ENCODE measurements at places on chromosomes 16 and 17.
A peak's percentile ranks its signal among the peaks of the same experiment; 100 is the strongest.

DNA sequence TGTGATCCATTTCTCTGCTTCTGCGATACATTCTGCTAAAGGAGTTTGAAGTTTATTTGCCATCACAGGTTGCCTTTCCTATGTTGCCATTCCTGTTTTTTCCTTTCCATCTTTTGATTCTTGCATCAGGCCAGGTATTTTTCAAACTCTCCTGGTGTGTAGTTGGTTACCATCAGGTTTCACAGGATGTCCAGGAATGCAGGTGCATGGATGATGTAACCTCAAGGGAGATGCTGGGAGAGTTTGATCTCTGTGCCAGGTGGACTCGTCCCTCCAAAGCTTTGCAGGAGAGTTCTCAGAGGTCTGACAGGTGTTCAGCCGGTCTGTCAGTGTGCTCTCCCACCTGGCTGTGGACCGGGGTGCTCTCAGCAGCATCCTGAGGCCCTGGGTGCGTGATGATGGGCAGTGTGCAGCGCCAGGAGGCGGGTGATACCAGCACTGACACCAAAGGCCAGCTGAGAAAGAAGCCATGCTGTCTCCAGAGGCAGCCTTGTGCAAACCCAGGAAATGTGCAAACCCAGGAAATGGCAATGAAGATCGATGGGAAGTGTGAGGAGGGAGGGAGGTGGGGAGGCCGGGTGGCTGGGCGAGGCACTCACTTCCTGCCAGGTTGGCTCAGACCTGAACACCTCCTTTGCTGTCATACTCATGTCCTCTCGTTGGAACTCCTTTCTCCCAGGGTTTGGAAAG, 1.7 kb downstream of the ATP2C2 start:
- peak; percentile 36 for DNase-seq

GRCh38 chr17:79732804-79733691, 2.3 kb downstream of the ENPP7 start:
- DNase-seq: no peak

- no peak for DNase-seq
Measured at GRCh38 chr17:61454381-61455323, 2.4 kb downstream of the TBX4 start.

- DNase-seq: no peak
Measured at GRCh38 chr16:61024180-61024900, 1011.9 kb downstream of the CDH8 start.

DNA sequence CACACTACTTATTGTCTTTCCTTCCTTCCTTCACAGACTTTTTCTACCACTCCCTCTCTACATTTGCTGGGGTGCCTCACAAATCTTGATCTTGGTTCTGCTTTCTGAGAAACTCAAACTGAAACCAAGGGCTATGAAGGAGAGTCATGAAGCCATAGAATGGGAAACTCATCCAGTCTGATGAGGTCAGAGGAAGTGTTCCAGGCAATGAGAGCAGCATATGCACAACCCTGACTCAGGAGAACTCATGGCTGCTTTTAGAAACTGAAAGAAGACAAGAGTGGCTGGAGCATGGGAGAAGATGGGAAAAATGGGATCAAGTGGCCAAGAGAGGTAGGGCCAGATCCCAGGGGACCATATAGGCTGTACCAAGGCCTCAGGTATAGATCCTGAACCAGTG, 130.0 kb upstream of the TOX3 start:
- peak; percentile 6 for DNase-seq

GRCh38 chr16:49608779-49609178, 235.2 kb downstream of the C16orf78 start:
- DNase-seq: no peak

DNA sequence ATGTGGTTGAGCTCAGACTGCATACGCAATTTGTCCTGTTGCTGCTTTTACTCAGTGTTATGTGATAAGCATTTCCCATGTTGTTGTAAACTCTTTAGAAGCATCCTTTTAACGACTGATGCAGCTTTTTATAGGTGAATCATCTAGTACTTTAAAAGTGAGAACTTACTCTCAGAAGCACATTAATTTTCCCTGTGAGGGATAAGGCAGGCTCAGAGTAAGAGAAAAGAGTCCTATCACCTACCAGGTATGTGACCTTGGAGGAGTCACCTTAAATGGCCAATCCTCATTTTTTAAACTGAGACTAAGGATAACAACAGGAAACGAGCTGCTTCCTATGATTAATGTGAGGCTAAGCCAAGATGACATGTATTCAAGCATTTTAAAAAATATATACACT, 34.4 kb upstream of the GAN start:
- DNase-seq: peak; percentile 36

- peak; percentile 42 for DNase-seq
Measured at GRCh38 chr17:28174352-28175046, 132.0 kb downstream of the NLK start.

- DNase-seq: no peak
Measured at GRCh38 chr17:10761281-10761680, 31.5 kb upstream of the TMEM220 start.

- DNase-seq: peak; percentile 55
Measured at GRCh38 chr16:30786936-30787612, at the start of gene ZNF629. Gene ZNF629, minus strand, starts transcription at chr16:30787205. Its CDS starts 2,723 bp downstream, at chr16:30784482.

- no peak for DNase-seq
Measured at GRCh38 chr17:68596411-68596945, 4.7 kb downstream of the FAM20A start.

- no peak for DNase-seq
Measured at GRCh38 chr16:57709663-57710062, 15.1 kb downstream of the DRC7 start.

GRCh38 chr17:4948931-4949320, 596 bp upstream of the PFN1 start:
- peak; percentile 91 for DNase-seq

DNA sequence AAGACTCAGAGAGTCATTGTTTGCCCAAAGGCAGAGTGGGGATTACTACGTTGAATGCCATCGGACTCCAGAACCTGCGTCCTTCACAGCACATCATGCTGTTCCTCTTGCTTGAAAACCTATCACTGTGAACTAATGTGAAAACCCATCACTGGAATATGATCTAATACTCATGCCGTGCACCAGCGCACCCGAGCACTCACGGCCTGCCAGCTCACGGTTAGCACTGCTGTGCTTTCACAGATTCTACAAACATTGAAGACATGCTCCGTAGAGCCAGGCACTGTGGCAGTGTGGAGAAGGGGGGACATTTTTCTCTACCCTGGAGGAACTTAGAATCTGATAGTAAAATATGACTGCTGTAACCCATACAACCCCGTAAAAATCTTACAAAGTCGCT, 350.4 kb downstream of the C16orf95 start:
- DNase-seq: no peak

DNA sequence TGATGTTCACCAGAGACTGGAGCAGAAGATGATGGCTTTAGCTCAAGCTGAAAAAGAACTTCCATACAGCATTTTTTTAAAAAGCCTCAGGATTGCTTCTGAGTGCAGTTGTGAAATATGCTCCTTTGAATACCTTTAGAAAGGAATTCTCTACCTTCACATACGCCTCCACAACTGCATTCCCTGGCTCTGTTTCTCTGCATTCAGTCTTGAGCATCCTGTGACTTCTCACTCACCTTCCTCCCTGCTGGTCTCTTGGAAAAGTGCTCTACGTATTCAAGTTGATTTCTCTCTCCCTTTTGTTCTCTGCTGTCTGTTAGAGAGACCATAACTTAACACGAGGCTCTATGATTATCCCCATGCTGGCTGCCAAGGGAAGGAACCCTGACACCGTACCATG, 34.5 kb downstream of the HS3ST2 start:
- DNase-seq: peak; percentile 24

GRCh38 chr17:47603830-47604597, 45.7 kb upstream of the KPNB1 start:
- DNase-seq: no peak

GRCh38 chr16:69321080-69321479, 9.3 kb downstream of the PDF start:
- no peak for DNase-seq

GRCh38 chr16:23434380-23434779, 18.6 kb downstream of the COG7 start:
- peak; percentile 84 for DNase-seq

DNA sequence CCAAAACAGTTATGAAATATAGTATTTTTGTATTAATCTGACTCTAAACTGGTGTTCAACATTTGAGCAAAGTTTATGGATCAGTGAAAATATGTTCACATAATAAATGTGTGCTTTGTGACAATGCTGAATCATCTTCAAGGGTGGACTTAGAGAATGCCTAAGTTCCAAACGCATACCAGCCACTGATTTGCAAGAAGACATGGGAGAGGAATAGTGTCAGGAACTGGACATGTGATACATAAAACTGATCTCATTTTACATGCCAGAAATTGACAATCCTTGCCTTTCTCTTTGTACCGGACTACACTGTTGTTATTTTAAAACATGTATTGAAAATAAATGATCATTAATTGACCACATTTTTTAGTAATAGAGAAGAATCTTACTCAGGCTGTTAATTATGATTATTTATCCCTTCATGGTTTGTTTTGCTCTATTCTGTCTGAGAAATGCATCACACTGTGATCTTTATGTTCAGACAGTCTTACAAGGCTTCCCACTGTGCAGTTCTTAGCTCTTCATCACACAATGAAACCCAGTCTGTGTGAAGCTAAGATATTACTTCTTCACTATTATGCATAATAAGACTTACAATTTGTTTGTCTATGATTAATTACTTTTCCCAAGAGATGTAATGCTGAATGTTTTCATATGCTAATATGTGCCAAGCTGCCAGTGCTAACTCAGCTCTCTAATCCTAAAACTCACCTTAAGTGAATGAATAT, 1180.6 kb upstream of the CDH8 start:
- DNase-seq: no peak

- DNase-seq: no peak
Measured at GRCh38 chr16:16075488-16076422, 126.3 kb downstream of the ABCC1 start.

DNA sequence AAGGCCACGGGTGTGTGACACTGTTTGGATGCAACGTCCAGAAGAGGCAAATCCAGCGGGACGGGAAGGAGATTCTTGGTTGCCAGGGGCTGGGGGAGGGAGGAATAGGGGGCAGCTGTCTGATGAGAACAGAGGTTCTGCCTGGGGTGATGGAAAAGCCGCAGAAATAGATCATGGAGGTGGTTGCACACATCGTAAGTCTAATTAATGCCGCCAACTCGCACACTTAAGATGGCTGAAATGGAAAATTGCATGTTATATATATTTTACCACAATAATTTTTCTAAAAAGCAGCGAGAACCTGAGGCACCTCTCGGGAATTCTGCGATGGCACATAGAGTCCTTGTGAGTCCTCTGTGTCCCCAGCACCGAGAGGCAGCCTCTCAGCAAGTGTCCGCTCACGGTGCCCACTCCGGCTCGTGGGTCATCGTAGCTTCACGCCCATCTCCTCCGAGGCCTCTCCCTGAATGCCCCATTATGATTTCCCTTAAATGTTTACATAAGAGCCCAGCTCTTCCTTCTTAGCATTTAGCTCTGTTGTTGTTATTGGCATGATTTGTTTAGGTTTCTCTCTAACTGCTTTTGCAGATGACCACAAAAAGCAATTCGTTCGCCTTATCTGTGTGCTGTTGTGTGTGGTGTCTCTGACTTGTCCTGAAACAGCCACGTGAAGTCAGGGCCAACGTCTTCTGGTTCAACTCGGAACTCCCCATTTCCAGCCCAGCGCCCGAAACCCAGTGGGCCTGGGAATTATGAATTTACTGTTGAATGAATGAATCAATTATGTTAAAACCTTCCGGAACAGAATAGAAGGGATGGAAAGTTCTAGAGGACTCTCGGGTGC, 7.7 kb downstream of the WFDC1 start:
- DNase-seq: no peak

GRCh38 chr16:81641395-81642106, 137.5 kb upstream of the PLCG2 start:
- no peak for DNase-seq

DNA sequence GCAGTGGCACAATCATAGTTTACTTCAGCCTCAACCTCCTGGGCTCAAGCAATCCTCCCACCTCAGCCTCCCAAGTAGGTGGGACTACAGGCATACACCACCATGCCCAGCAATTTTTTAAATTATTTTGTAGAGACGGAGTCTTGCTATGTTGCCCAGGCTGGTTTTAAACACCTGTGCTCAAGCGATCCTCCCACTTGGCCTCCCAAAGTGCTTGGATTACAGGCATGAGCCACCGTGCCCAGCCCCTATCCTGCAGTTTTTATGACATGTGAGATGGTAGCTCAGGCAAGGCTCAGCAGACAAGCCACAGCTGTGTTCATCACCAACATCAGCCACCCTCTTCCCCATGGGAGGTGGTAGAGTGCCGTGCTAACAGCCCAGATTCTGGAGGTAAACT, 46.2 kb upstream of the TNRC6A start:
- DNase-seq: no peak

DNA sequence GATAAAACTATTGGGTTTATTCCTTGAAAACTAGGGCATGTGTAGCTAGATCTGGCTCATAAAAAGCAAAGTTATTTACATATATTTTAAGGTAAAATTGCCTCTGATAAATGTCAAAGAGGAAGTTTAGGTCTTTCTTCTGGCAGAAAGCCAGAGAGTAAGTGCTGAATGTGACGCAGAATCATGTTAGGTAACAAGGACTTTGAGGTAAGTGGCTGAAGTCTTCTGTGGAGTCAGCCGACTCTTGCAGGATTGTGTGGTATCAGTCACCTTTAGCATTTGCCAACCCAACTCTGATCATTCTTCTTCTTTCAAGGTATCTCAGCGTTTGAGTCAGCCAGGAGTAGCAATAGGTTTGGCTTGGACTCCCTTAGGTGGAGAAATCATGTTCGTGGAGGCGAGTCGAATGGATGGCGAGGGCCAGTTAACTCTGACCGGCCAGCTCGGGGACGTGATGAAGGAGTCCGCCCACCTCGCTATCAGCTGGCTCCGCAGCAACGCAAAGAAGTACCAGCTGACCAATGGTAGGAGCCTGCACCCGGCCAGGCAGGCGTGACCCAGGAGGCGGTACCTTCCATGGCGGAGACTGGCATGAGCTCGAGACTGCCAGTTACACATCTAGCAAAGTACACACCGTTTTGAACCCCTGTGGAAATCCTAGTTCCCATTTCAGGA, 37.9 kb downstream of the SIAH1 start:
- DNase-seq: peak; percentile 10

DNA sequence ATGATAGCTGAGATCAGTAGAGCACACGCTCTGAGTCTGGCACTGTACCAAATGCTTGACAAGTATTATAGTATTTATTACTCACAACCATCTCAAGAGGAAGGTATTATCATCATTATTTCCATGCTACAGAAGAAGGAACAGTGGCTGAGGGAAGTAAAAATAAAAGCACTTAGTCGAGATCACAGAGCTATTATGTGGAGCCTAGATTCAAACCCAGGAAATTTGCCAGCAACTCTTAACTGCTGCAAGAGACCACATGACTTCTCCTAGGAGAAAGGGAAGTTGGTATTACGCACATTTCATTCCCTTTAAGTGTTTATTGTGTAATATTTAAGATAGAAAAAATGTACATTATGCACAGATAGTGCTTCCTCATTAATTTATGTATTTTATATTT, 1.0 kb upstream of the RHOT1 start:
- peak; percentile 70 for DNase-seq
